ENCODE measurements at places on chromosomes 4 and X.
A peak's percentile ranks its signal among the peaks of the same experiment; 100 is the strongest.

DNA sequence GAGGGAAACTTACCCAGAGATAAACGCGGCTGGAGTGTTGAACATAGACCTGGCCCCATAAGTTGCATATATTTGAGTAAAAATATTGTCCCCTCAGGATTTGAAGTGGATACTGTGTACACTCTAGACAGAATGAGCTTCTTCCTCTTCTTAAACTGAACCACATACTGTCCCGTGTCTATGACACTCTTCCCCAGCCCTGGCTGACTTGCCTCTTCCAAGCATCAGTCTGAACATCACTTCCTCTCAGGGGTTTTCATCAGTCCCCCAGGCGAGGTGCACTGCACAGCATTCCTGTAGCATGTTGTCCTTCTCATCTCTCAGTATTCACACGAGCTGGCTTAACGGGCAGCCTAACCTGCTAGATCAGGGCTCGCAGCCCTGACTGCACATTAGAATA, 80.5 kb upstream of the TMEM150C start:
- no peak for DNase-seq

DNA sequence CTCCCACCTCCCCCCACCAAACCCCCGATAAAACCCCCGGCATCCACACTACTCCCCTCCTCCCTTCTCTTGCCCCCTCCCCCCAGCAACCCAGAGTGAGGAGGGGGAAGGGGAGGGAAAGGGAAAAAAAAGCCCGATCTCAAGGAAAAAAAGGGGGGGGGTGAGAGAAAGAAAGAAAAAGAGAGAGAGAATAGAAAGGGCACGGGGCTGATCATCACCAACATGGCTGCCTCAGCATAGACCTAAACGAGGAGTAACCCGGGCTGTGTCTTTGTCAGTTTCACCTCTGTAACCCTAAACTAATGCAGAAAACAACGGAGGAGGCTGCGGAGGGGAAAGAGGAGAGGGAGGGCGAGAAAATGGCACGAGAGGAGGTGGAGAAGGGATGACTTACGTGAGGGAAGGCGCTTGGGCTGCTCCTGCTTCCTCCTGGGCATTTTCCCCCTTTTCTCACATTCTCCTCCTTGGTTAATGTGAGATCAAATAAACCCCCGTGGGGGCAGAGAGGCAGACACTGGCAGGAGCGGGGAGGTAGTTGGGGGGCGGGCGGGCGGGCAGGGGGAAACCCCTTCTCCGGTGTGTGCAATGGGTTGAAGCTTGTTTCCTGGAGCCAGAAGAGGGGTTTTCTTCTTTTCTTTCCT, 532 bp downstream of the ZNF827 start:
- DNase-seq, result peak; percentile 11

- no peak for DNase-seq
Observed at GRCh38 chr4:112642526-112642925, 5.6 kb downstream of the LARP7 start.

- no peak for DNase-seq
Observed at GRCh38 chrX:152445926-152446325, 5.2 kb downstream of the GABRA3 start.

GRCh38 chrX:148536961-148537360, 36.5 kb downstream of the AFF2 start:
- no peak for DNase-seq

- DNase-seq, result no peak
Observed at GRCh38 chr4:38531141-38531727, 132.8 kb upstream of the KLF3 start.

DNA sequence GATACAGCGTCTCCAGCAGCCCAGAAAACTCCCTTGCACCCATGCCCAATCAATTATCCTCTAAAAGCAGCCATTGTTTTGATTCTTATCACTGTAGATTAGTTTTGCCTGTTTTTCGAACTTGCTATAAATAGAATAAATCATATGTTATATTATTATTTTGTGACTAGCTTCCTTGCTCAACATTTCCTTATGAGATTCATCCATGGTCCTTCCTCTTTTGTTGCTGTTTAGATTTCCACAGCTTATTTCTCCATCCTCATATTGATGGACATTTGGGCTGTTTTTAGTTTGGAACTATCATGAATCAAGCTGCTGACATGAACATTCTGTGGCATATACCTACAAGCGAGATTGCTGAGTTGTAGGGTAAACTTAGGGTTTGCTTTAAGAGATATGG, 595.3 kb downstream of the BCOR start:
- DNase-seq, result no peak

DNA sequence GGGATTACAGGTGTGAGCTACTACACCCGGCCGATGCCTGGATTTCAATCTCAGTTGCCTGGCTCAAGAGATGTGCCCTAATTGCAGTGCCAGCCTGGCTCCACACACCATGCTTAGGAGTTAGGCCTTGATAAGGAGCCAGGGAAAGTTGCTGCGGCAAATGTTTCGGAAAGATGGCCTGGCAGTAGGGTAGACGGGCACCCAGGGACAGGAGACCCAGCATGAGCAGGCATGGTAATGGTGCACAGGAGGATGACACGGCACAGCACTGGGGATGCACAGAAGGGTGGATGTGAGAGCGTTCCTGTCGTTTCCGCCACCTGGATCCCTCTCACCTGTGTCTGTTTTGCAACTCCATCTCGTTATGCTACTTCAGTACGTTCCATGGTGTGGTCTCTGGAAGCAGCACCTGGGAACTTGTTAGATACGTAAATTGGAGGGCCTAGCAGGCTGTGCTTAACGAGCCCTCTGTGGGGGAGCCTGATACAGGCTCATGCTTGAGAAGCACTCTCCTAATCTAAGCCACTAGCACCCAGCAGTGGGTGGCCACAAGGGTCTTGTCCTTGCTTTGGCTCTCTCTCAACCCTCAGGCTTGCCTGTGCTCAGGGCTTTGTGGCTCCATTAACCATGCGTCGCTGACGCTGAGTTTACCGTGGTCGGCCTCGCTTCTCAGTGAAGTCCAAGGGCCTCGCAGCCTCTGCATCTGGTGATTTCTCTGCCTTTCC, 20.3 kb downstream of the RNF4 start:
- no peak for DNase-seq

- DNase-seq, result no peak
Observed at GRCh38 chr4:15006416-15007024, 4.2 kb downstream of the CPEB2 start.

DNA sequence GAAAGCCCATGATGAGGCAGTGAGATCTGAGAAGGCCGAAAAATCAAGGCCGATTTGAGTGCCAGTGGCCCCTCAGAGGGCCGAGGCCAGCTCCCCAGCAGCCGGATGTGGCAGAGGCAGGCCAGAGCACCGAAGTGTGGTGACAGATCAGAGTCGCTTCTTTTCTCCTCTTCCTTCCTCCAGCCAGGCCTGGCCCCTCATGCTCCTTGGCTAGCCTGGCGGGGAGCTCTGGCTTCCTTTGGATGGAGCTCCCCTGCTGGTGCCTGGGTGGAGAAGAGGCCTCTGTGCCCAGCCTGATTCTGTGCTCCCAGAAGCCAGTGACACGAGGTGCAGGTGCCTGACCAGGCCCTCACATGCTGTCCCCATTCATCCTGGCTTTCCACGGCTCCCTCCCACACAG, 127.2 kb upstream of the PABPC4L start:
- DNase-seq, result no peak

DNA sequence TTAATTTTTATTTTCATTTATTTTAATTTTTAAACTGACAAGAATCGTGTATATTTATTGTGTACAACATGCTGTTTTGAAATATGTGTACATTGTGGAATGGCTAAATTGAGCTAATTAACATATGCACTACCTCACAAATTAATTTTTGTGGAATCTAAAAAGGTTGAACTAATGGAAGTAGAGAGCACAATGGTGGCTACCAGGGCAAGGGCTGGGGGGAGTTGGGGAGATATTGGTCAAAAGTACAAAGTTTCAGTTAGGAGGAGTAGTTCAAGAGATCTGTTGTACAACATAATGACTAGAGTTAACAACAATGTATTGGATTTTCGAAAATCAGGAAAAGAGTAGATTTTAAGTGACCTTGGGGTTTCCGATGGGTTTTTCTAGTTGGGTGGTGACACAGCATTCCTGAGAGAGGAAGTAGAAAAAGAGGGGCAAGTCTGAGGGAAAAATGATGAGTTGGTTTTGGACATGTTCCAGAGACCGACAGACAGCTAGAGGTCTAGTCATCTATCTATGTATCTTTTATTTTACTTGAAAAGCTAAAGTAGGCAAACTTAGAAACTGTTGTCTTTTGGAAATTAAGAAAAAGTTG, 23.2 kb downstream of the APOO start:
- no peak for DNase-seq

GRCh38 chr4:8838961-8839431, 32.6 kb downstream of the HMX1 start:
- DNase-seq, result no peak

- no peak for DNase-seq
Observed at GRCh38 chr4:22504922-22505321, 10.9 kb downstream of the ADGRA3 start.

DNA sequence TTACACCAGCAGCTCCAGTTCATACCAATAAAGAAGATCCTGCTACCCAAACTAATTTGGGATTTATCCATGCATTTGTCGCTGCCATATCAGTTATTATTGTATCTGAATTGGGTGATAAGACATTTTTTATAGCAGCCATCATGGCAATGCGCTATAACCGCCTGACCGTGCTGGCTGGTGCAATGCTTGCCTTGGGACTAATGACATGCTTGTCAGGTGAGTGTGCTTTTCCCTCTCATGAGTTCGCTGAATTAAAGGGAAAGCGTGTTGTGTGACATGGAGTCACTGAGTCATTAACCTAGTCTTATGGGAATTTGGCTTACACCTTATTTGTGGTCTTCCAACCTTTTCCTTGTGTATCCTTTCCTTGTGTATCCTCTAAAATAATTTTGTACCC, 15.9 kb downstream of the TMEM165 start:
- no peak for DNase-seq

DNA sequence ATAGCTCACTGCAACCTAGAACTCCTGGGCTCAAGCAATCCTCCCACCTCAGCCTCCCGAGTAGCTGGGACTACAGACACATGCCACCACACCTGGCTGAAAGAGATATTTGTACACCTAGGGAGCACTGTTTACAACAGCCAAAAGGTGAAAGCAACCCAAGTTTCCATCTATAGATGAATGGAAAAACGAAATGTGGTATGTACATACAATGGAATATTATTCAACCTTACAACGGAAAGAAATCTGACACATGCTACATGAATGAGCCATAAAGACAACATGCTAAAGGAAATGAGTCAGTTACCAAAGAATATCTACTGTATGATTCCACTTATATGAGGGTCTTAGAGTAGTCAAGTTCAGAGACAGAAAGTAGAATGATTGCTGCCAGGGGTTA, 52.2 kb downstream of the ABCG2 start:
- no peak for DNase-seq

- no peak for DNase-seq
Observed at GRCh38 chr4:6710282-6710681, 617 bp upstream of the MRFAP1L1 start.

DNA sequence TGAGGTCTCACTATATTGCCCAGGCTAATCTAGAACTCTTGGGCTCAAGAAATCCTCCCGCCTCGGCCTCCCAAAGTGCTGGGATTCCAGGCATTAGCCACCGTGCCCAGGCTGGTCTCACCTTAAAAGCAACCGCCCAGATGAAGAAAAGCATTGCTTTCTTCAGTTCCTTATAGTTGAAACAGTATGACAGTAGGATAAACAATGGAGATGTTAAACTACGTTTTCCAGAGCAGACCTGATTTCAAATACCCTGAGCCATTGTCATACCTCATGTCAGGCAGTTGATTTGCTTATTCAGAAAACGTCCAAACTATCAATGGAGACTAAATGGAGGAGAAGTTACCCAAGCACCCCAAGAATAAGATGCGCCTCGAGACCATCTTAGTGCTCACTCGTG, 26.3 kb upstream of the TMEM131L start:
- no peak for DNase-seq

DNA sequence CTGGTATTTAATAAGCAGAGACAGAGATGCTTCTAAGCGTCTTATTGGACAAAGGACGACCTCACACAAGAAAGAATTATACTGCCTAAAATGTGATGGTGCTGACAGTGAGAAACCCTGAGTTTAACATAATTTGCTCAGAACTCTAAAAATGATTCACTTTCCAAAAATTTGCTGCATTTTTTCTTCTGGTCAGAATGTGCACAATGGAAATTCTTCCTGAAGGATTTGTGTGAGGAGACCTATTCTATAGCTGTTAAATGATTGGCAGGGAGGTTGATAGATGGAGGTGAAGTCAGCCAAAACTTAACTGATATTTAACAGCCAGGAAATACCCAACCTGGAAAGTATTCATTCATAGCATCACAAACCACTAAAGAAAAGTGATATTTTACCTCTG, 1.7 kb downstream of the MAGEC3 start:
- DNase-seq, result no peak

DNA sequence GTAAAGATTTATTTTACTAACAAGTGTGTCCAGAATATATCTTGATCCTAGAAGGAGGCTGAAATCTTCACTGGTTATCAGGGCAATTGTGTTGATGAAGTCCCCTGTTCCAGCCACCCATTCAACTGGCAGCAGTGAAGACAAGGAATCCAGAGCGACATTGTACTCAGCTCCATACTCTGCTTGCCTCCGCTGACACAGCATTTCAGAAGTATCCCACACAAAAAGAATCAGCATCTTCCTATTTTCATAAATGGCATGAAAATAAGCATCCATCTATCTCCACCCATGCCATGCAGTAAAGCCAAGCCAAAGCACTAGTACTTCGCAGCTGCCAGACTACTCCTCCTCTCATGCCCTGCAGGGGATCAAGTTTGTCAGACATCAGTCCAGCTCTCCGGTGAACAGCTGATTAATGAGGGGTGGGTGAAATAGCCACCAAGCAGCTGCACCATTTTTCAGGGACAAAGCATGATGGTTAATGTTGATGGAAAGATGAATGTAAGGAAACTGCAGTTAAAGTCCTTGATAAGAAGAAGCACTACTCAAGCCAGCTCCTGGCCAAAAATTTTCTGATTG, 54.0 kb downstream of the COL25A1 start:
- DNase-seq, result no peak

DNA sequence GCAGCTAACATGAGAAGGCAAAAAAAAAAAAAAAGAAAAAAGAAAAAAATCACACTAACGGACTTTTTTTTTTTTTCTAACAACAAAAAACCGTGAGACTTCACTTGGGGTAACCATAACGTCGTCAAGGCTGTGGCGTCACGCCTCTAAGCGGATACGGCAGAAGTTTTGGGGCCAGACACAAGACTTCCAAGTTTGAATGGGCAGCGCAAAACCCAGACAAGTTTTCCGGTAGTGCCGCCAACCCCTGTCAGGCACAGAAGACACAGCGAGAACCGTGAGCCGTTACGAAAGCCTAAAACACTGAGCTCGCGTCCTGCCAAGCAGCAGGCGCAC, 556 bp upstream of the SMARCA5 start:
- DNase-seq, result no peak

Measured in activated T-helper 1 cell treated with anti-CD3 and anti-CD28 coated beads, Interleukin-12 subunit alpha, Interleukin-12 subunit beta, Interleukin-2, Interleukin-4 antibody, amounts not matched to agents 30 ng/mL and 10 ng/mL and 1 ng/mL, durations not matched to agents 14 hours and 24 hours and 36 hours (primary cell).